ENCODE measurements at places on chromosomes 1 and 21.
A peak's percentile ranks its signal among the peaks of the same experiment; 100 is the strongest.

DNA sequence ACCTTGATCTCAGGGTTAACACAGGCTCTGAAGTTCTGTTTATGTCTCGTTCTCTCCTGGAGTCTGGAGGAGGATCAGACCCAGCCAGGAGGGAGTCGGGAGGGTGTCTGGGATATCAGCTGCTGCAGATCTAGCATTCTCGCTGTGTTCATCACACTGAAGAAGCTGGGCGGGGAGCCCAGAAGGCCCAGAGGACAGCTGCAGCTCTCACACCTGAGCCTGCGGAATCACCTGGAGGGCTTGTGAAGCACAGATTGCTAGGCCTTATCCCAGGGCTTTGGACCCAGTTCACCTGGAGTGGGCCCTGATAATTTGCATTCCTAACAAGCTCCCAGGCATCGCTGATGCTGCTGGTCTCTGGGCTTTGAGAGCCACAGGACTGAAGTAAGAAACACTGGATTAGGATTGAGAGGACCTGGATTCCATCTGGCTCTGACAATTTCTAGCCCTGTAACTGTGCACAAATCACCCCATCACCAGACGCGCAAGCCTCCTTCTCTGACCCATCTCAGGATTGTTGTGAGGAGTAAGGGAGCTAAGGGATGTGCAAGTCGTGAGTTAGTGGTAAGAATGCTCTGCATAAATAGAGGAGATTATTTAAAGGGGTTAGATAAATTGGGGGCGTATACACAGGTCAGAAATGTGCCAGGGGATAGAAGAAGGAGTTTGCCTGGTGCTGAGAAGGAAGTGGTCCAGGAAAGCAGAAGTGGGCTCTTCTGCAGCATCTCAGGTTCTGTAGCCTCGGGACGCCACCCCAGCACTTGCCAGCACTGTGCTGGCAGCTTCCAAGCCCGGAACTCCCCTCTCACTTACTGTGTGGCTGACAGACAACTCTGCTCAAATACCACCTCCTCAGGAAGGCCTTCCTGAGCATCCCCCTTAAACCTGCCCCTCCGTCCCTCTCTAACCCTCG lies 19.1 kb downstream of the ABCA4 start:
- DNase-seq, result no peak

DNA sequence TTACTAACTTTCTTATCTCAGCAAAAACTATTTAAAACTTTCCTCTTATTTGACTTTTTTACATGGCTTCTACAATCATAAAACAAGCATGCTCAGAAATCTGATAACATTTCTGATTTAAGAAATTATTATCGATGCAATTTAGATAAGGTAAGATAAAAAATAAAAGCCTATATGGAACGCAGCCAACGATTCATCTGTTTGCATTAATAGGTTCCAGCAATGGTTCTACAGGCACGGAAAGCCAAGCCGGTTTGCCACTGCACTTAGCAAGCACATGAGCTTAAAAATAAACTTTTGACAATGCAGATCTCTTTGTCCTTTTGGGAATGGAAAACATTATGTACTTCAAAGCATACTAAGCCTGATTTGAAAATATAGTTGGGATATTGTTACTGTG lies 77.5 kb upstream of the KCNK2 start:
- DNase-seq, result no peak

DNA sequence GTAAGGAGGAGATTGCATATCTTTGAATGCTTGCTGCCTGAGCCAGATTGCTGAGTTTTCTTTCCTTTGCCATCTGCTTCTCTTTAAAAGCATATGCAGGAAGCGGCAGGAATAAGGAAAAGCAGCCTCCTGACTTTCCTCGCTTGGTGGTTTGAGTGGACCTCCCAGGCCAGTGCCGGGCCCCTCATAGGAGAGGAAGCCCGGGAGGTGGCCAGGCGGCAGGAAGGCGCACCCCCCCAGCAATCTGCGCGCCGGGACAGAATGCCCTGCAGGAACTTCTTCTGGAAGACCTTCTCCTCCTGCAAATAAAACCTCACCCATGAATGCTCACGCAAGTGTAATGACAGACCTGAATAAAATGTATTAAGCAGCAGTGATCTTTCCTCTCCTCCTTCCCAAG lies 1.5 kb downstream of the CORT start:
- DNase-seq, result no peak

GRCh38 chr1:111269825-111270406 lies 20.7 kb upstream of the CHIA start:
- DNase-seq, result no peak

- DNase-seq, result no peak
These were observed 43.4 kb downstream of the CDCP2 start for GRCh38 chr1:54109129-54110090.

GRCh38 chr1:54836594-54836993 lies 35.5 kb upstream of the TTC22 start:
- no peak for DNase-seq

DNA sequence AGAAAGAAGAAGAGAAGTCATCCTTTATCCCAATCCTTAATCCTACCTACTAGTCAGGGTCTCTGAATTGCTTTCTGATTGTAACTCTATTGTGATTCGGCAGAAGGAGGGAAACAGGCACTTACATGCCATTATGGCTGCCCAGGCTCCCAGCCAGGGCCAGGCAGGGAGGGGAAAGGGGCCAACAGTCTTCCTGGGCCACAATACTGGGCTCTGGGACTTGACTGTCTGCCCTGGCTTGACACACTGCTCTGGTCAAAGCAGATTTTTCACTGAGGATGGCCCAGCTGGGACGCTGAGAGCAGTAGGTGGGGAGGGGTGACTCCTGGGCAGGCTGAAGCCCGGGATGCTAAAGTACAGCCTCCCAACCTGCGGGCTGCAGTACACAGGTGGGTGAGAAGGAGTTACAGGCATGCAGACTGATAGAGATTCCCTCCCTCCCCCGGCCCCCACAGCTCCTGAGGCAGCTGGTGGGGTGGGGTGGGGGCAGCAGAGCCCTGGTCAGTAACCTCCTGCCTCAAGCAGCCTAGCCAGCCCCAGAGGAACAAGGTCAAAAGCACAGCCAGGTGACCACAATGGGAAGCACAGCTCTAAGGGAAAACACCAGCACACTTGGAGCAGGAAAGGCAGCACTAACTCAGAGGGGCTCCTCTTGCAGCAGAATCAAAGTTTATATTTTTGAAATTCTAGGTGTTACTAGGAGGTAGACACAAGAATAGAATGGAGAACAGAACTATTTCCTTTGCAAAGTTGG lies 25.3 kb downstream of the KCND3 start:
- no peak for DNase-seq

GRCh38 chr1:25642574-25643108 lies 26.1 kb downstream of the MAN1C1 start:
- peak; percentile 24 for DNase-seq

- DNase-seq, result no peak
These were observed 2.1 kb downstream of the RIPK4 start for GRCh38 chr21:41764558-41765419.

DNA sequence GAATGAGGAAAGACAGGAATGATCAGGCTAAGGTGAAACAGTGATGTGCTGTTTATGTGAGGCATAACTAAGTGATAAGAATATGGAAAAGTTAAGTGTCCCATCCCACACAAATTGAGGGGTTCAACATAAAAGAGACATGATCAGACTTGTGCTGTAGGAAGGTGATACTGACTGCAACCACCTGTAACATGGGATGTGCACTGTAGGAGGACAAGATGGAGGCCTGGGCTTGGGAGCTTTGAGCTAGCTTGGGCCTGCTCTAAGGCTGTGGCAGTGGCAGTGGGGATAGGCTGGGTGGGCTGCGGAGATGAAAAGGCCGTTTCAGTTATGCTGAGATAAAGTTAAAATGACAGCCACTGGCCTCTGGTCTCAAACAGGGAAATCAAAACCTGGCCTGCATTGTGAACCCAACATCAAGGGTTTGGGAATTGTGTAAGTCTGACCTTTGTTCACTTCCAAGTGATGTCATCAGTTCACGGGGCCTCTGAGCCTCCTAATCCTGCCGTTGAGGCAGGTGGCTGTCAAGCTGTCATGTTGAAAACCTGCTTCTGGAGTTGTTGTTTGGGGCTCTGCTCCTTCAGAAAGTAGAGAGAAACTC lies 61.2 kb upstream of the TENT5C start:
- DNase-seq, result no peak

DNA sequence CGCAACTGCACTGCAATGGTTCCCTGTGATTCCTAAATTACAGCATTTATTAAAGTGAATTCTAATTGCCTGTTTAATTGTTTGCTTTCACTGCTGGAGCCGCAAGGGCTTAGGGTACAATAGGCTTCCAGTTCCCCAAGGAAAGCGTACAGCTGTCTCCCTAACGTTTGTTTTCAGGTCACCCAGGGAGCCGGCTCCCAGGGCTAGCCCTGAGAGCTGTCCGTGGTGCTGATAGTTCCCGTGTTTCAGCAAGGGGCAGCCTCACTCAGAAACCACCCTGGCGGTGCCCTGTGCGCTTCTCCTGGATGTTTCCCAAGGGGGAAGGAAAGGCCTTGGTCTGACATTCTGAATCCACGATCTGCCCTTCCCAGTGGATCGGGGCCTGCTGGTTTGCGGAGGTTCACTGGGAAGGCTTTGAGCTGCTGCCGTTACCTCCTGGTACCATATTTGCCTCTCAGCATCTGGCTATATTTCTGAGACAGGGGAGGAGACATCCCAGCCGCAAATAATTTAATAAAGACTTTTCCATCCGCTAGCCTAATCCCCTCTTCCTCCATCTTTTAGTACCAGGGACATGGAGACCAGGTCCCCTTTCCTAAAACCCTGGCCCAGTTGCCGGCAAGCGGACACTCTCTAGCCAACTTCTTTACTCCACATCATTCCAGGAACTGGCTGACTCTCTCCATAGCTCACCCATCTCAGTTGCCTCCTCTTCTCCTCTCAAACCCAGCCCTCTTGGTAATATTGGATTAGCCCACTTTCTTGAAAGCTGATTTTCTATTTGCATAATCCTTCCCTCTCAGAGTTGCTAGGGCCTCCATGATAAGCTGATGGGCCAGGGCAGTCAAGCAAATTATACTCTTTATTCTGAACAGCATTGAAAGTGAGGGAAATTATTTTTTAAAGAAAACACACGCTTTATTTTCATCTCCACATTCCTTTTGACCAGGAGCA lies 149.0 kb downstream of the IGSF21 start:
- no peak for DNase-seq

DNA sequence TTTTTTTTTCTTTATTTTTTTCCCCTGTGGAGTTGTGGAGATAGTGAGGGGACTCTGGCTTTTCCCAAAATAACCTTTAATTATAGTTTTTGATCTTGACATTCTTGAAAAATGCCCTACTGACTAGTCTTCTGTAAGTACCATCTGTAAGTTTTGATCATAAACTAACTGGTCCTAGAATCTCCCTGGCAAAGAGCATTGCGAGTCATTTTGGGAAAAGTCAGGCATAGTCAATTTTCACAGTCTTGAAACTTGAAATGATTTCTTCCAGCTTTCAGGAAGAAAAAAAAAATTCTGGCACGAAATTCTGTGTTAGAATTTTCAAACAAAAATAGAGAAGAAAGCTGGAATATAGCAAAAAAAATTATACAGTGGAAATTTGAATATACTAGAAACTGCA lies 181.2 kb upstream of the SNX7 start:
- DNase-seq, result no peak

- DNase-seq, result no peak
These were observed 8.3 kb upstream of the EPS8L3 start for GRCh38 chr1:109771712-109772657.

GRCh38 chr1:223052931-223053330 lies 90.1 kb downstream of the TLR5 start:
- DNase-seq, result no peak

GRCh38 chr1:107443027-107443426 lies 302.2 kb downstream of the NTNG1 start:
- DNase-seq, result no peak

DNA sequence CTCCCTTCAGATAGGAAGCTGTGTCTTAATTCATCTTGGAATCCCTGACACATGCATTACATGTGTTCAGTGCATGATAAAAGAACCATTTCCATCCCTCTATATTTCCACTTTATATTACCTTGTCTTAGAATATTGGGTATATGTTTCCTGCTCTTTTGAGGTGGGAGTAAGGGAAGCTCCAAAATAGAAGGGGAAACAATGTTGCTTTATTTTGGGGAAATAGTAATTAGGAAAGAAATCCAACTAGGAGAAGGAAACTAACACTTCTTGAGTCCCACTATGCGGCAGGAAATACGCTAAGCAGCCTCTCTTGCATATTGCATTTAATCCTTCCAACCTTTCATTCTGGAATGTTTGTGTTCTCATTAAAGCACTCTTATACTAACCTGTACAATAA lies 89.4 kb upstream of the VAV3 start:
- DNase-seq, result no peak

DNA sequence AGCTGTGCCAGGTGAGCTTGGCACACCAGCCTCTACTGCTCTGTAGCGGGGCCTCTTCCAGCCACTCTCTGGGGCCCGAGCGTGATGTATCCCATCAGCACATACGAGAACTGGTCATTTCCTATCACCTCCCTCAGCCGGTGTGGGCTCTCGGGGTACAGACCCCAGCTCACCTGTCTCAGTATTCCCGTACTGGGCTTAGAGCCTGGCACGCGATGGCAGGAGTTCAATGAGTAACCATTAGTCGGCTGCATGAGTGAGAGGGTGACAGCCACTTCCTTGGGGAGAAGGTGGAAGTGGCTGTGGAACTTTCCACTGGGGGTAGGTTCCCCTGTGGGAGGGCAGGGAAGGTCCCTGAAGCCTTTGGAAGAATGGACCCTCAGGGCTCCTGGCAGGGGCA lies 46.1 kb downstream of the ECE1 start:
- DNase-seq, result no peak

GRCh38 chr1:28601696-28602095 lies 9.6 kb downstream of the RAB42 start:
- DNase-seq, result no peak

GRCh38 chr1:11735854-11736745 lies at the start of gene AGTRAP:
AGTRAP (plus strand) TSS chr1:11736136; CDS start chr1:11736209, 73 bp downstream.
- DNase-seq, result peak; percentile 83

DNA sequence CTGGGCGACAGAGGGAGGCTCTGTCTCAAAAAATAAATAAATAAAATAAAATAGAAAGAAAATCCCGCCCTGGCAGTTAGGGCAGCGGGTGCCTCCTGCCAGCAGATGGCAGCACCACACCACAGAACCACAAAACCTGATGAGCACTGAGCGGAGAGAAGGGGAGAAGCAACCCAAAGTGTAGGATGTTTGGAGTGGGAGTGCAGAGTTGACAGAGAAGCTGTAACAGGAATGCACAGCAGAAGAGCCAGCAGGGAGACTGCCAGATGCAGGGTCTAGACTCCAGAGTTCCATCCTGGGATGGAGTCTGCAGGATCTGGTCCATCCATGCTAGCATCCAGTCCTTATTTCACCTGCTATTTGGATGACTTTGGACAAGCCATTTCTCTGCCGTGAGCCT lies 29.7 kb upstream of the KIRREL1 start:
- peak; percentile 48 for DNase-seq

DNA sequence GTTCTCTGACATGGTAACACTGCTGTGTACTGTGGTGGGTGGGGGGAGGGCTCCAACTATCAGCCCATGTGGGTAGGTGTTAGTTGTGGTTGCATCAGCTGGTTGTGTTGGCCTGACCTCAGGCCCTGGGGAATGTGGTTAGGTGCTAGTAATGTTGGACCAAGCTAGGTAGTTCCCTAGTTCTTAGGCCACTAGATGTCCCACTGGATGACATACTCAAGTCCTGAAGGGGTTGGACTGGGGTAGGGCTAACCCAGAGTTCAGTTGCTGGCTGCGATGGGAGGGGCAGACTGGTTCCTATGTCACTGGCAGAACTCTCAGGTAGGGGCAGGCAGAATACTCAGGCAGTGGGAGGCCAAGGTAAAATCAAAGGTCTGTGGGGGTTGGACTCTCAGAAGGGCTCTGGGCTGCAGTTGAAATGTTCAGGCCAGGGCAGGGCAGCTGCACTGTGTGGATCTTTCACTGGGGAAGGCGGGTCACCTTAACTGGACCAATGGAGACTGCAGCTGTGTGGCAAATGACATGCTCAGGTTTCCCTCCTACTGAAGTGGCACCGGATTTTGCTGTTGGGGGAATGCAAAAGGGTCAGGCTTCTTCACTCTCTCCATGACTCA lies 870.7 kb downstream of the LRRIQ3 start:
- no peak for DNase-seq
